ENCODE measurements at places on chromosomes 7 and 10.

DNA sequence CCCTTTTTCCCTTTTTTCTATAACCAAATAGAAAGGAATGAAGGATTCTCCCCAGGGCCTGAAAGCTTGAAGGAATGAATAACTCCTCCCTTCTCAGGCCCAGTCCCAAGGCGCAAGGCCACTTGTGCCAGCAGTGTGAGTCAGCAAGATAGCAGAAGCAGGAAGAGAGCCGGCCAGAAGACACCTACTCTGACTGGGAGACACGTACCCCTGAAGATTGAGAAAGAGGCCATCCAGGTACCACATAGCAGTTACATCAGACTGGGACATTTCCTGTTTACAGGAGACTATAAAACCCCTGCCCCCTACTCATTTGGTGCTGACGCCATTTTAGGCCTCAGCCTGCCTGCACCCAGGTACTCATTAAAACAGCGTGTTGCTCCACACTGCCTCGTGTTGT is 65.5 kb downstream of the LRRC17 start:
- no peak for DNase-seq

DNA sequence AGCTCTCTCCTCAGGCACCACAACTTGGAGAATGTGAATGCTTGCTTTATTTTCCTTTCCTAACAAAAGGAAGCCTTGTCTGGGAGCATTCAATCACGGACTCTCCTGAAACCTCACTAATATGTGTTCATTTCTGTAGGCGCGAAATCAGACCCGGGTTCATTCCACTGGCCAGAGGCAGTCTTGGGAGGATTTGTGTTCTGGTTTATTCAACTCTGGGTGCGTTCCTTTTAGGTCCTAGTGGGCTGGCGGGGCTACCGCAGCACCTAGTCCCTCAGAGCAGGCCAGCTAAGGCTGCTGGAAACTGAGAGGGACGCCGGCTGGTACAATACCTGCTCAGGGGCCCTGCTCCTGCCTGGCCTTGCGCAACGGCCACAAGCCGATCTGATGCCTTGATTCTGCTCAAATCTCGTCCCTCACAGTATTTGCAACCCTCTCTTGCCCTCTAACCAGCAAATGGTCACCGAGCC is 7.5 kb downstream of the HOXA4 start:
- DNase-seq: no peak

DNA sequence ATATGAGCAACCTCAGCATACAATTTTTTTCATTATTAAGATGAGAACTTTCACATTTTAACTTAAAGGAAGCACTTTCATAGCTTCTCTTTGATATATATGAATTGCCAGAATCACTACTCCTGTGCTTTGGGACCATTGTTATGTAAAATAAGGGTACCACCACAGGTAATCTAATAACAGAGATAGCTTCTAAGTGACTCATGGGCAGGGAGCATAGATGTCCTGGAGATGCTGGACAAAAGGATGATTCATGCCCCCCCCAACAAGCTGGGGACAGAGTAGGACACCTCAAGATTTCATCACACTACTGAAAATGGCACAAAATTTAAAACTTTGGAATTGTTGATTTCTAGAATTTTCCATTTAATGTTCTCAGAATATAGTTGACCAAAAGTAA is 641.1 kb downstream of the PCDH15 start:
- DNase-seq: no peak

GRCh38 chr10:49798275-49798674 is 36.2 kb upstream of the OGDHL start:
- DNase-seq: no peak

- DNase-seq: no peak
Observed at GRCh38 chr10:31620226-31621151, 301.5 kb downstream of the ZEB1 start.
